ENCODE measurements at places on chromosomes 6 and 20.
A peak's percentile ranks its signal among the peaks of the same experiment; 100 is the strongest.

- no peak for DNase-seq
These were observed 2.4 kb upstream of the WFDC2 start for GRCh38 chr20:45467172-45467571.

DNA sequence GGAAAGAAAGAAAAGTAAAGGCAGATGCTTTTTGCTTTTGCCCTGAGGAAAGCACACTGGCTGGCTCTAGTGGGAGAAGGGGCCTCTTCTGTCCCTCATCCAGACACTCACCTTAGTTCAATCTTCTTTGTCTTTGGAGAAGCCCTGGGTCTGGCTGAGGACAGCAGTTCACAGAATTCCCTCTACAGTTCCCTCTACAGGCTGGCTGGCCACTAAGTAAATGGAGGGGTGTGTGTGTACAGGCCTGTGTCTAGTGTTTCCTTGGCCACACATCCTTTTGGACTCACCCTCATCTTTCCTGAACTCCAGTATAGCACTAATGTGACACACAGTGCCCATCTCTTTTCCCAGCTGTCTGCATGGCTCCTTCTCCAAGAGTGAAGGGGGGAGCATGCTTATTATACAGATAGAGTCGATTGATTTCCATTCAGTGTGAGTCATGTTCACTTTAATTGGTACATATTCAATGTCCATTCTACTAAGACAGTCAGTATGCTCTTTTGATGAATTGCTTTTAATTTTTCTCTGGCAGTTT, 26.0 kb upstream of the CLVS2 start:
- DNase-seq = no peak

GRCh38 chr6:69887026-69887425, 20.7 kb downstream of the COL19A1 start:
- no peak for DNase-seq

DNA sequence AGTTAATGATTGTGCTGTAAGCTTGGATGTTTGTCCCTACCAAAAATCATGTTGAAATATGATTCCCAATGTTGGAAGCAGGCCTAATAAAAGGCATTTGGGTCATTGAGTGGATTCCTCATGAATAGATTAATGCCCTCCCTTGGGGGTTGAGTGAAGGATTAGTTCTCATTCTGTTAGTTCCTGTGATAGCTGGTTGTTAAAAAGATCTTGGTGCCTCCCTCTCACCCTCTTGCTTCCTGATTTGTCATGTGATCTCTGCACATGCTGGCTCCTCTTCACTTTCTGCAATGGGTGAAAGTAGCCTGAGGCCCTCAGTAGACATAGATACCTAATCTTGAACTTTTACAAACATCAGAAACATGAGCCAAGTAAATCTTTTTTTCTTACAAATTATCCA, 115.6 kb upstream of the HCRTR2 start:
- DNase-seq = no peak

DNA sequence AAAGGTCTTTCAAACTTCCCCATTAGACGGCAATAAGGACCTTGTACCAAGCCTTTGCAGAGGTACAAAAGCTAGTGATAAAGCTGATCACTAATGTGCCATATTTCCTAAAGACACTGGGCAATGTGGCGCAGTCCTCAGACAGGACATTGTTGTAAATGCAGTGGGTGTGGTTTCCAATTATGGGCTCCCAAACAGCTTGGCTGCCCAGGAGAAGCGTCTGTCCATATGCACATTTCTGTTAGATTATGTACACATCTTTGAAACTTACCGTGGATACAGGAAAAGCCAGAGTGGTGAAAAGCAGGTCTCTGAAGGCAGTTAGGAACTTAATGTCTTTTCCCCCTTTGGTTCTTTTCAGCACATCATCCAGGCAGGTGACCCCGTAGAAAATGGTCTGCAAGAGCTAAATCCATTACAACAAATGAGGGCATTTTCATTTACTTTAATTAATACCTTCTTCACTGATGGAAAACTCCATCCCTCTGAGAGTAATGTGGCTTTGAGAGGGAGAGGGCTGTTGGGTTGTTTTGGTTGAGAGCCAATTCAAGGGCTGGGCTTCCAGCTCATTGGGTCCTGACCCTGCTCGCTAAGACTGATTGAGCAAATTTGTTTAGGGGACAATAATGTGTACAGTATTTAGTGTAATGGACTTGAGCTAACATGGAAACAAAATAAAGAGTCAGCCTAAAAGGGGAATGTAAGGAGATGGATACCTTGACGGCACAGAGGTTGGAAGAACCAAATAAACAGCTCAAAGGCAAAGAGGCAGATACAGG, 10.4 kb downstream of the ADTRP start:
- DNase-seq = no peak

- DNase-seq = no peak
These were observed 131.7 kb downstream of the BCAS1 start for GRCh38 chr20:53938739-53939138.

DNA sequence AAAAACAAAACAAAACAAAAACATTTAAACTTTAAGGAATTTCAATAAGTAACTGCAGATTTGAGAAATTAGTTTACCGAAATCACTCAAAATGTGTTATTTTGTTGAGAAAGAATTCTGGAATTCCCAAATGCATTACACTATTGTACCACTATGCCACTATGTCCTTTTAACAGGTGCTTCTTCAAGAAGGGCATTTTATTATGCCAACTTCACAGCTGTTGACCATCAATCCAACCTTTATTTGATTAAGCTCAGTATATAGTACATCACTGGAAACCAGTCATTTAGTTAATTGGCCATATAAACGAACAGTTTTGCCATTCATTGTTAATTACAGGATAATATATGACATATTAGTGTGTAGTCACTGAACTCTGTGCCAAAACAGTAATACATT, 221.7 kb downstream of the ARHGAP18 start:
- DNase-seq = no peak

DNA sequence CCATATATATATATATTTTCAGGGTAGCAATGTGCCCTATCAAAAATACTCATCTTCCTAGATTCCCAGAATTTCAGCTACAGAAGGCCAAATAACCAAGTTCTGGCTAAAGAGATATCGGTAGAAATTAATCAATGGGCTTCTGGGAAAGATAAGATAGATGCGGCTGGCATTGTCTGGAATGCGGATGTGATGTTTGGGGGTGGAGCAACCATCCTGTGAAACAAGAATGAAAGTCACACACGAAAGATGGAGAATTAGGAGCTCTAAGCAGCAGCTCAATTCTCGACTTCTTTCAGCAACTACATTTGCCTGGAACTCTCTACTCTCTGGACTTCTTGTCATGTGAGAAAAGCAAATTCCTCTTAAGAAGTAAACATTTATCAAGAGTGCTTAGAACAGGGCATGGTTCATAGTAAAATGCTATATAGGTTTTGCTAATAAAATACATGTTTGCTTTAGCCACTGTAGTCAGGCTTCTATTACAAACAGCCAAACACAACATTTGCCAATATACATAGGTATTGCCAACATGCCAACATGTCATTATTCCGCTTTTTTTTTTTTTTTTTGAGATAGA, 90.8 kb downstream of the CLIC5 start:
- no peak for DNase-seq

DNA sequence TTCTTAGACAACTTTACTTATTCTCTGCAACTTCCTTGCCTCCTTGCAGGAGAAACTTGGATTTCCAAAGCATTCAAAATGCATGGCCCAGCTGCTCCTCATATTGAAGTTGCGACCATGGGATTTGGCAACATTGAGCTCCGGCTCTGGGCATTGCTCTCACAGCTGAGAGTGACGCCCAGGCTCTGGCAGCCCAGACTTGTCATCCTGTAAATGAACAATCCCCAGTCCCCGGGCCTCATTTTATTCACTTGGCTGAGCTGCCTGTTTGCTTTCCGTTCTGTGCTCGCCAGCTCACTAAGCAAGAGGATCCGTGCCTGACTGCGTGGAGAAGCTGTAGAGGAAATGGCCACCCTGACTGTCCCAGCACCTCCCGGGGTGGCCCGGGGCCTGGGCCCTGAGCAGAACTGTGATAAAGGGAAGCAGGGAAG, 119.5 kb upstream of the CD93 start:
- DNase-seq = peak; percentile 79

DNA sequence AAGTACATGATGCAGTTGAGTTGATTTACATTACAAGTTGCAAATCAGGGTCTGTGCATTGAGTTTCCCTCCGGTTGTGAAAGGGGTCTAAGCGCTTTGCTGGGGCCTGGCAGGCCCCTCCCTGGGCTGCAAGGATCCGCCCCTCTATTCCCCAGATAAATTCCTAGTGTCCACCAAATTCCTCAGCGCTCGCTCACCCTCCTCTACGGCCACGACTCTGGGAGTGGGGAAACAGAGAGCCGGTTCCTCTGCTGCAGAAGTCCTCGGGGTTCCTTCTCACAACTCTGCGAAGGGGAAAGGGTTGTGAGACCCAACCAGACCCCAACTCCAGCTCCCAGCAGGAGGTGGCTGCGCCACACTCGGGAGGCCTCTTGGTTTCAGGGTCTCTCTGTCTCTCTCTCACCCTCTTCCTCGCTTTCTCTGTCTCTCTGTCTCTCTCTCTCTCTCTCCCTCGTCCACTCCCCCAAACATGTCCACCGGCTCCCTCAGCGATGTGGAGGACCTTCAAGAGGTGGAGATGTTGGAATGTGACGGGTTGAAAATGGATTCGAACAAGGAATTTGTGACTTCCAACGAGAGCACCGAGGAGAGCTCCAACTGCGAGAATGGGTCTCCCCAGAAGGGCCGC, at the start of gene TCF21:
TCF21 (plus strand) TSS at position 185 of the 628 bp plus-strand sequence; CDS start at position 470, 285 bp downstream.
- peak; percentile 46 for DNase-seq

- DNase-seq = no peak
These were observed 54.8 kb downstream of the PHACTR2 start for GRCh38 chr6:143732536-143732935.

DNA sequence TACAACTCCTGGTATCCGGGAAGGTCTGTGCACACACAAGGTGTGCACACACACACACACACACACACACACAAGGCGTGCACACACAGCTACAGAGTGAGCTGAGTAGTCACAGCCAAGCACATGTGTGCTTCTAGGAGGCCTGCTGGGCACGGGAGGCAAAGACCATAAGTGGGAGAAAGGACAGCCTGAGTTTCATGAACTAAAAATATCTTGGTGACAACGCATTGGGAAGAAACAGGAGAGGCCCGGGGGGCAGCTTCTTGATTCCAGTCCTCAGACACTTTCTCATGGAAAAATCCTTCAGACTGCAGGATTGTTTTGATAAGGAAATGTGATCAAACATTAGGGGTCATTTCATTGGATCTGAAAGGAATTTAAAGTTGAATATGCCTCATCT, 2.6 kb downstream of the TRAF3IP2 start:
- peak; percentile 63 for DNase-seq

- peak; percentile 82 for DNase-seq
These were observed 18.6 kb downstream of the ANKRD60 start for GRCh38 chr20:58209652-58210397.

DNA sequence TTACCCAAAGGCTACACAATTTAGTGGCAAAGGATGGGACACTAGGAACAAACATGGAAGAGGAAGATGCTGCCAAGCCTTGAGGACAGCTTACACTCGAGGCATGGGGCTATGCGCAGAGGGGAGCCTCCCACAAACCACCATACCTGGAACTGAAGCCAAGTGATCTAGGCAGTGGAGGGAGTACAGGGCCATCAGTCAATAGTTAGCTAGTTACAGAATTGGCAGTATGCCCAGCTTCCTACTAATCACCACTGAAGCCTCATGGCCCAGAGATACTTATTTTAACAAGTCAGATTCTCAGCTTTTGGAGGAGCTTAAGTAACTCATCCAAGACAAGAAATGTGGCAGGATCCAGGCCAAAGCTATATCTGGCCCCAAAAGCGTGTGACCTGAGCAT, 226.6 kb upstream of the MOCS1 start:
- DNase-seq = no peak

GRCh38 chr6:143276436-143276835, 174.1 kb downstream of the ADAT2 start:
- DNase-seq = no peak

DNA sequence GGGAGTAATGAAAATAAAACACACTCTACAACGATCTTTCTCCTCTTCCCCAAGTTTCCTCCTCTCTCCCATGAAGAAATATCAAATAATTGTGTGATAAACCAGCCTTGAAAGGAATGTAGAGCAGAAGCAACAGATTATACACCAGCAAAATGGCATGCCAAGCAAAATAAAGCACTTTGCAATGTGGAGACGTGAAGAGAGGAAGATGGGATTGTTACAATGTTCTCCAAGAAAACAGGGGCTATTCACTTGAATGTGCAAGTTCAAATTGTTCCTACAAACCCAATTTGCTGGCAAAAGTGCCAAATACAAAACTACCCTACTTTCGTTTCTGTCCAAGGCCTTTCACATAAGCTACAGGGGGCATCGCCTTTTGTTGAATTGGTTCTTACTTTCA, 185.1 kb downstream of the PDE7B start:
- DNase-seq = no peak

GRCh38 chr6:3287308-3287707, 28.6 kb downstream of the PSMG4 start:
- DNase-seq = no peak

Data from left ventricle myocardium inferior (tissue), 1 donor.